ENCODE measurements at places on chromosomes 2 and 18.

- no peak for DNase-seq
Measured at GRCh38 chr2:209424199-209424701, 403 bp downstream of the MAP2 start.

- DNase-seq: no peak
Measured at GRCh38 chr2:104851291-104852089, 2.4 kb upstream of the POU3F3 start.

DNA sequence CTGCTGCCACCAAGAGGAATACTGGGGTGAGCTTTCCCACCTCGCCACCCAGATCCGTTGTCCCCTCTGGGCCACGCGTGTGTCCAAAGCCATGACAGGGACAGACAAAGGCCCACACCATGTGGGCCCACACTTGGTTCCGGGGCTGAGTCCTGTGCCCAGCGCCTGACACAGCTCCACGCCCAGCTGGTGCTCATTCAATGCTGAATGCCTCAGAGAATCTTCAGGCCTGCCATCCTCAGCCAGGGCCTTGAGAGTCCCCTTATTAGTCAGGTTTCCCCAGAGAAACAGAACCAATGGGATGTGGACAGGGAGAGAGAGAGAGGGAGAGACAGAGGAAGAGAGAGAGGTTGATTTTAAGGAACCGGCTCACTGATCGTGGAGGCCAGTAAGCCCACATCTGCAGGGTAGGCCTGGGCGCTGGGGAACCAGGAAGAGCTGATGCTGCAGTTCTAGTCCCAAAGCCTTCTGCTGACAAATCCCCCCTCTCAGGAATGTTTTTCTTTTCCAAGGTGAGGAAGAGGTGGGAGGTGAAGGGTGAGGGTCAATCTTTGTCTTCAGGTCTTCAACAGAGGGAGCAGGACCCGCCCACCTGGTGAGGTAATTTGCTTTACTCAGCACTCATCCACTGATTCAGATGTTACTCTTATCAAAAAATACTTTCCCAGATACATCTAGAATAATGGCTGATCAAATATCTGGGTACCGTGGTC is 10.2 kb upstream of the SPATA3 start:
- no peak for DNase-seq

GRCh38 chr2:19772981-19773380 is 128.8 kb downstream of the TTC32 start:
- DNase-seq: no peak

DNA sequence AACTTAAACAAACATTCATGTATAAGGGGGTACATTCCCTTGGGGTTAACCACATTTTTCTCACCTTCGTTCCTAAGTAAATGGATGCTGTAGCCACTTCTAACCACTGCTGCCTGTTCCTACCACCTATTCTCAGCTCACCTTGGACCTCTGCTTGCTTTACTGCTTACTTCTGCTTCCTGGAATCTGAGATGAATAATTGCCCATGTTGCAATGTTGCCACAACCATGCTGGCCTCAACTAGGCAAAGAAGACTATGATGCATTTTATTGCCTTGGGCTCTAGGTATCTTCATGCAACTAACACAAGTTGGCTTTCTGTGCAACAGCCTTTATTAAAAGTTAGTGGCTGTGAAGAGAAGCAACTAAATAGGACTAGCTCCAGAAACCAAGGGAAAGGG is 106.3 kb upstream of the TCF4 start:
- DNase-seq: no peak

GRCh38 chr2:38077431-38077769 is 1.4 kb upstream of the CYP1B1 start:
- no peak for DNase-seq

- no peak for DNase-seq
Measured at GRCh38 chr2:45000921-45001868, 8.1 kb downstream of the SIX2 start.

DNA sequence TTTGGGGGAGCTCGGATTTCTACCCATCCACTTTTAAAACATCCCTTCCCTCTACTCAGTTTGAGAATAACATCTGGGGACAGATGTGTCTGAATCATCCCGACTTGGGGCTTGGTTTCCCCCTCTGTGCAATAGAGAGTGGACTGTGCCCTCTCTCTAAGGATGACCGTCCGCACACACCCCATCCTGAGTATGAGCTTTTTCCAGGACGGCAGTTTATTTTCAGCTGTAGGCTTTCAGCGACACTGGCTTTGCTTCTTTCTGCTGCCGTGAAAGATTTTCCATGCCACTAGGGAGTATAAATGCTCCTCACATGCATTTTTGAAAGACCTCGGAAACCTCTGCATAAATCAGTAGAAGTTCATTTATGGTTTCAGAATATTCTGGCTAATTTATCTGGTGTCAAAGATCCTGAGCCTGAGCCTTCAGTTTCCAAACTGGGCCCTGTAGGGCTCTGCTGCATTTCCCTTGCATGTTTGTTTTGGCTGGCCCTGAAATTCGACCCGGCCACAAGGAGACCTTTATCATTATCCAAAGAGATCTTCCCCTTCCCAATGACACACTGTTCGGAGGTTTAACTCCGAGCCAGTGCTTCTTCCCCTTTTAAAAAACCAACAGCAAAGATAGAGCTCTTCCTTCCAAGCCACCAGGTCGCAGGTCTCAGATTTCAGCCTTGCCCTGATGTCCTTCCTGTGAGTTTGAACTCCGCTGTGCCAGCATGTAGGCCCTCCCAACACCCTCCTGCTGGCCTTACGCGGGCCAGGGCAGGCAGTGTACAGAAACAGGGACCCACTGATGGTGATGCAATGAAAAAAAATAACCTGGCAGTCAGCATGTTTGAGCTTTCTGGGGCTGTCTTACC is 53.3 kb downstream of the FECH start:
- DNase-seq: no peak

GRCh38 chr2:162065767-162066166 is 8.2 kb downstream of the DPP4 start:
- DNase-seq: no peak

- DNase-seq: no peak
Measured at GRCh38 chr2:156009293-156009692, 323.2 kb downstream of the NR4A2 start.

- no peak for DNase-seq
Measured at GRCh38 chr2:107622741-107623310, 203.9 kb upstream of the RGPD4 start.

DNA sequence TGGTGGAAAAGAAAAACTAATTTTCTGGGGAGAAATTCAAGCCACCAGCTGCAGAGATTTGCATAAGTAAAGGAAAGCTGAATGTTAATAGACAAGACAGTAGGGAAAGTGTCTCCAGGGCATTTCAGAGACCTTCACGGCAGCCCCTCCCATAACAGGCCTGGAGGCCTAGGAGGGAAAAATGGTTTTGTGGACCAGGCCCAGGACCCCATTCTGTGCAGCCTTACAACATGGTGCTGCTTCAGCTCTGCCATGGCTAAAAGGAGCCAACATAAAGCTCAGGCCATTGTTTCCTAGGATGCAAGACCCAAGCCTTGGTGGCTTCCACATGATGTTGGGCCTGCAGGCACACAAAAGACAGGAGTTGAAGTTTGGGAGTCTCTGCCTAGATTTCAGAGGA is 697.1 kb downstream of the SOCS6 start:
- no peak for DNase-seq

DNA sequence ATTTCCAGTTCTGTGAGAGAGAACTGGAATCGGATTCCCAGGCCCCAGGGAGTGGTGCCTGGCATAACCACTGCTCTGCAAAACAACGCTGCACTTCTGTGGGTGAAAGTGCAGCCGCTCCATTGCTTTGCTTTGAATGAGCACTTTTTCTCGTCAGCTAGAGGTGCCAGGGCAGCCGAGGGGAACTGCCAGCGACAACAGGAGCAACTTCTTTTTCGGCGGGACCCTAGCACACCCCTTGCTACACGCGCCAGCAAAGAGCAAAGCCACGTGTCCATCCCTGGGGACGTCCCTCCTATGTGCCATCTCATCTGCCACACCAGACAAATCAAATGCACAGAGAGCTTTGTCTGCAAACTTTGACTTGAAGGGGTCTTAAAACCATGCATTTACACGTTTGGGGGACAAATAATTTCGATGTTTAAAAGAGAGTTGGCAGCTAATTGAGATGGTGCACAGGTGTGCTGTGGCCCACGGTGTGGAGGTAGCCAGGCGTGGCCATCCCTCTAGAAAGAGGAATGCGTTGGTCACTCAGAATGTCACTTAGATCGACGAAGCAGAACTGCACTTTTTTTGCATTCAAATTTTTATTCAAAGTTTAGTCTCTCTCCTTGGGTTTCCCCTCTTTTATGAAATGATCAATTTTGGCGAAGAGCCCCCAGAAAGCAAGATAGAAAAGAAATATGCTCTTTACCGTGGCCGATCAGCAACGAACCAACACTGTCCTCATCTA is 151.8 kb downstream of the MBP start:
- DNase-seq: no peak

- no peak for DNase-seq
Measured at GRCh38 chr2:234953116-234954031, 1.6 kb downstream of the SH3BP4 start.

GRCh38 chr2:64189167-64189566 is 44.9 kb upstream of the PELI1 start:
- DNase-seq: no peak

GRCh38 chr2:34825686-34826085 is 1226.6 kb upstream of the FAM98A start:
- no peak for DNase-seq
